LNCaP clone FGC (cell line): ENCODE measurements at places on chromosomes 5 and 9.

GRCh38 chr5:57817001-57817453 lies 334.4 kb upstream of the ACTBL2 start:
- no peak for DNase-seq

DNA sequence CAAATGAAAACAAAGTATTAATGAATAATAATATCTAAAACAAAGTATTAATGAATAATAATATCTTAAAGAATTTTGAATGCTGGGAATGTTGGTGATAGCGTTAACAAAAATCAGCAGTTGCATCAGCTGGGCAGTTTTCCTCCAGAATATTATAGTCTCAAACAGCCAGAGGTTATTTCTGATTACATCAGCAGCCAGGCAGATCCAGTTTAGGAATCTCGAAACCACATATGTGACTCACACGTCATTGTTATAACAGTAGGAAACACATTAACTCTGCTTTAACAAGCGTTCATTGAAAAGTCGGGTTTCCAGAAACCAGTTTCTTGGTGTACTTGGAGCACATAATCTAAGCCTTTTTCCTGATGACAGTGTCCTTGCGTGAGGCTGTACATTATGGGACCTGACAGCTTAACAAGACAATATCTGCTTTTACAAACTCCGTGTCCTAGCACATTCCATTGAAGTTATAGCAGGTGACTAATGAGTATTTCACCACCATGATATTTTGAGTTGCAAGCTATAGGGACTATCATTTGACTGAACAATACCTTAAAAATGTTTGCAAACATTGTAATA lies 559.5 kb upstream of the KLF4 start:
- no peak for DNase-seq

DNA sequence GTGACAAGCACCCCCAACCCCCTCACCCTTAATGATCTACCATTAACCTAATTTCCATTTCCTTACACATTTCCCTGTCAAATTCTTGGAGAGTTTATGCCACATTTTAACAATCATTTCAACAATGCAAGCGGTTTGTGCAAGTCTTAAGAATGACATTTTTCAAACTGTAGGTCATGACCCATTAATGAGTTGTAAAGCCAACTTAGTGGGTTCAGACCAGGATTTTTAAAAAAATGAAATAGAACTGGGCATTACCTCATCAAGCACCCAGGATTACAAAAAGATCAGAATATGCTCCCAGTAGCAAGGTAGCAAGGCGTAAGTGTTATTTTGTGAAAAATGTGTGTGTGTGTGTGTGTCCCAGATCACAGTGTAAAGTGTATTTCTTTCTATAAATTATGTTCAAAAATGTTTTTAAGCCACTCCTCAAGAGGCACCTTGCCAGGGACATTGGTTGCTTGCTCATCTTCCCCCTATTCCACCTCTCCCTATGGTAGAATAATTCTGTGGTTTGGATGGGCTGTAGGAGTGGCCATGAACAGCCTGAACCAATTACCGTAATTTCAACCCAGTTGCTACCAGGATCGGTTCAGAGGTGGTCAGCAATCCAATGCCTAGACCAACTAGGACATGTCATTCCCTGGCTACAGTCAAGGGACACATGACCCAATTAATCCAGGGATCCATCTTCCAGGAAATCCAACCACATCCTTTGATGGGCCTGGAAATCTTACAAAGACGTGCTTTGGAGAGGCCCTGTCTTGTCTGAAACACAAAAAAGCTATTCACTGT lies 14.4 kb upstream of the TGFBR1 start:
- DNase-seq = no peak

DNA sequence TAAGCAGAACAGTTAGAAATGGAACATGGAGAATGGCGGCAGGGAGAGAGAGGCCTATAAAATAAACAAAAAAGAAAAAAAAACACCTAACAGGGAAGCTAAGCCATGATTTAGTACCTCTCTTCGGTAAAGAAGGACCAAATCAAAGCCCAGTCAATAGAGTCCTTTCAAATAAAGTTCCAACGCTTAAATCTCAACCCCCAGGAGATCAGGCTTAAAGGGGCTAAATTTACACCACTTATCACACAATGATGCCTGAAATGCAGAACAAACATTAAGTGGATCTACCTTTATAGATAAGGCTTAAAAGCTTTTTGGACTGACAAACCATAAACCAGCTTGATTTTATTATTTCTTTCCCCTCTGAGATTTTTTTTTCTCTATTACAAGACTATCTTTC lies 66.3 kb downstream of the PRELID2 start:
- no peak for DNase-seq

DNA sequence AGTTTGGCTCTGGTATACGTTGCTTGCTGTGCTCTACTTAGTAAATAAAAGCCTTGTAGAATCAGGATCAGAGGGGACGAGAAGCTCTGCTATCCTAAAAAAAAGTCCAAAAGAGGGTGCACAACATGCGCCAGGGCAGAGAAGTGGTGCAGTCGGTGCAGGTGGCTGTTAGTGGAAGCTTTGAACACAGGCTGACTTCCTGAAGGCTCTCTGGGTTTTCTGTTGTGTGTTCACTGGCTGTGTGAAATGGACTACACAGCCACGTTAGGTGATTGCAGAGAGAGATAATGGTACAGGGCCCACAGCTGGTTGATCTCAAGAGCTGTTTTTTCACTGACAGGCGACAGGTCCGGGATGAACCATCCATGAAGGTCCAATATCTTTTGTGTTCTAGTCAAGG lies 167.4 kb downstream of the TMEM167A start:
- no peak for DNase-seq

DNA sequence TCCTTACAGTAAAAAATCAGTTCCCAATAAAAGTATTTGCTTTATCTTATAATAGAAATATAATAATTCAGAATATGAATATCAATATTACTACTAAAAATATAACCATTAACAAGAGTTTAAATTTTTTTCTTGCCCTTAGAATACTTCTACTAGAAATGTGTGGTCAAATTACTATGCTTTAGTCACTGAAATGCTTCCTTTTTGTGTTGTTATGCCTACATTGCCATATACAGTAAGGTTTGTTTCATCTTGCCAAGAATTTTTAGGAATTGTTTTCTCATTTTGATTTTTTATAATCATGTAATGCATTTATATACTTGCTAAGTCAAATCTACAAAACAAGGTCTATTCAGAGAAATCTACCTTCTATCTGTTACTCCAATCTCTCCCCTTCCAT lies 181.7 kb downstream of the CDK5RAP2 start:
- DNase-seq = no peak

- no peak for DNase-seq
Measured at GRCh38 chr9:69673311-69673640, 1.1 kb upstream of the APBA1 start.

DNA sequence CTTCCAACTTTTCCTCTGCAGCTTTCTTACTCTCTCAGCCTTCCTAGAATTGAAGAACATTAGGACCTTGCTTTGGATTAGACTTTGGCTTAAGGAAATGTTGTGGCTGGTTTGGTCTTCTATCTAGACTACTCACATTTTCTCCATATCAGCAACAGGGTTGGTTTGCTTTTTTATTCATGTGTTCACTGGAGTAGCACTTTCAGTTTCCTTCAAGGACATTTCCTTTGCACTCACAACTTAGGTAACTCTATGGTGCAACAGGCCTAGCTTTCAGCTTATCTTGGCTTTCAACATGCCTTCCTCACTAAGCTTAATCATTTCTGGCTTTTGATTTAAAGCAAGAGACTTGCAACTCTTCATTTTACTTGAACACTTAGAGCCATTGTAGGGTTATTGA lies 153.1 kb downstream of the CCDC192 start:
- no peak for DNase-seq

DNA sequence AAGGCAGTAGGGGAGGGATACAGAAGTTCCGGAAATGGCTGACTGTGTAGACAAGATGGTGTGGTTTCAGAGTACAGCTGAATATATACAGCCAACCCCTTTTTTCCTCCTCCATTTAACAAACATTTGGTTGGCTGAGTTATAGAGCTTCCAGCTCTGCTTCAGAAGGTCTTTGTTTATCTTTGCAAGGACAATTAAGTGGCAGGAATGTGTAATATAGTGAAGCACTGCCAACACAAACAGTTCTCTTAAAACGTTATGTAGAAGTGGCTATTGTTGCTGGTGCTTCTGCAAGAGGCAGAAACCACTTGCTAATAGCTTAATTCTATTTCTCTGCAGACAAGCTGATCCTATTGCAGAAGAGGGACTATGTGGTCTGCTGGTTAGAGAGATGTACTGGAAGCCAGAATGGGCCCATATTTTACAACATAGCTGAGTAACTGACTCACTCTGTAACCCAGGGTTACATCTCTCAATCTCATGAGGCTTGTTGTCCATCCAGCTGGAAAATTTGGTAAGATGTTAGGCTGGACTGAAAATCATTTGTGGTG lies 62.7 kb upstream of the OSMR start:
- peak; percentile 98 for DNase-seq

- no peak for DNase-seq
Measured at GRCh38 chr9:19641046-19641445, 147.8 kb downstream of the SLC24A2 start.

- no peak for DNase-seq
Measured at GRCh38 chr9:120901755-120902568, 24.6 kb downstream of the TRAF1 start.

GRCh38 chr5:141757402-141757801 lies 75.4 kb upstream of the ARAP3 start:
- DNase-seq = no peak

DNA sequence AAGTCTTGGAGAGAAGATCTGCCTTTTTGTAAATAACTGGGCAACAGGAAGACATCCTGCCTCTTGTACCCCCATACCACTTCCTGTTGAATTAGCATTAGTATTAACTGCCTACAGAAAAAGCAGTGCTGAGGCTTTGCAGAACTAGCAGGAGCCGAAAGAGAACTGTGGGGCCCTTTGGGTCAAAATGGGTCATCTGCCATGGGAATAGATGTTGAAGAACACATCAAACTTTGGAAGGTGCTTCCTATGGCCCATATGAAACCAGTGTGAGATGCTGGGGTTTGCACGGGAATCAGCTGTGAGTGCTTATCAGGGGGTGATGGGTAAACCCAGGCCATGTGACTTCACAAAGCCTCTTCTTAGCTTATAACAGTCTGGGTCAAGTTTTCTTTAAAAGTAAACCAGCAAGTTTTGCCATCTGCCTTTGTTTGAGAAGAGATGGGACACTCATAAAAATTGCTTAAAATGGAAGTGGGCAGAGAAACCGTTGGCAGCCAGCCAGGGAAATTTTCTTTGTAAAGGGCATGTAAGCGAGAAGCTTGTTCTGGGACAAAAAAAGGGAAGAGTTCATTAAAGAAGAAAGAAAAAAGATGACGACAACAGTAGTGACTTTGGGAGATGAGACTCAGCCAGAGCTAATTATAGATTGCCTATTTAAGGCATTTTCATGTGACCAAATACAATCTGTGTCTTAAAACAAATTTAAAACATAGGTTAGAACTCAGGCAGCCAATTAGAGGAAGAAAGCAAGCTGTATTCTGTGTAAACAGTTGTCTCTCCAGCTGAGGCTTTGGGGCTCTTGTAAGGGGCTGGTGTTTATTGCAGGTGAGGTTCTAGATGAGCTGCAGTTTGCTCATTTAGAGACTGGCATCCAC lies 4.4 kb downstream of the SLC25A25 start:
- DNase-seq = peak; percentile 97

- no peak for DNase-seq
Measured at GRCh38 chr5:156528673-156529072, 201.7 kb downstream of the SGCD start.

DNA sequence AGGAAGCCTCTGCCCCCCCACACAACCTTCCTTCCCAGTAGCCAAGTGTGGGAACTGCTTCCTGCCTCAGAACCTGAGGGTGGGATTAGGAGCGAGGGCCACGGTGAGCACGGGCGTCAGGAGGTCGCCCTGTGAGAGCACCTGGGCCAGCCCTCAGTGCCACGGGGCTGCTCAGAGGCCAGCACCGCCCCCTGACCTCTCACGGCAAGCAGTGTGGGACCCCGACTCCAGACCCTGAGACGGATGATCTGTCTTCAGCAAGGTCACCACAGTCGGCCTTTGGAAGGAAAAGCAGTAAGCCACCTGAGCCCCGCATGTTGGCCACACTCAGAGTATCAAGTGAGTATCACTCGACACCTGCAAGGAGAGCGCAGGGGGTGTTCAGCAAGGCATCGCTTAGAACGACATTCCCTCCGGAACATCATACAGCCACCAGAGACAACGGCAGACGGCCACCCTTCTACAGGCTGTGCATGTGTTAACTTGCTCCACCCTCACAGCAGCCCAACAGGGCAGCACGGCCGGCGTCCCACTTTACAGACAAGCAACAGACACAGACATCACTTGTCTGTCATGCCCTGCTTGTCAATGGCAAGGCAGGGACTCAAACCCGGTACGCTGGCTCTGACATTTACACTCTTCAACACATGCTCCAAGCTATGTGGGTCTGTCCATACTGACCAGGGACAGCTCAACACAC lies 50.2 kb downstream of the IPPK start:
- DNase-seq = no peak

DNA sequence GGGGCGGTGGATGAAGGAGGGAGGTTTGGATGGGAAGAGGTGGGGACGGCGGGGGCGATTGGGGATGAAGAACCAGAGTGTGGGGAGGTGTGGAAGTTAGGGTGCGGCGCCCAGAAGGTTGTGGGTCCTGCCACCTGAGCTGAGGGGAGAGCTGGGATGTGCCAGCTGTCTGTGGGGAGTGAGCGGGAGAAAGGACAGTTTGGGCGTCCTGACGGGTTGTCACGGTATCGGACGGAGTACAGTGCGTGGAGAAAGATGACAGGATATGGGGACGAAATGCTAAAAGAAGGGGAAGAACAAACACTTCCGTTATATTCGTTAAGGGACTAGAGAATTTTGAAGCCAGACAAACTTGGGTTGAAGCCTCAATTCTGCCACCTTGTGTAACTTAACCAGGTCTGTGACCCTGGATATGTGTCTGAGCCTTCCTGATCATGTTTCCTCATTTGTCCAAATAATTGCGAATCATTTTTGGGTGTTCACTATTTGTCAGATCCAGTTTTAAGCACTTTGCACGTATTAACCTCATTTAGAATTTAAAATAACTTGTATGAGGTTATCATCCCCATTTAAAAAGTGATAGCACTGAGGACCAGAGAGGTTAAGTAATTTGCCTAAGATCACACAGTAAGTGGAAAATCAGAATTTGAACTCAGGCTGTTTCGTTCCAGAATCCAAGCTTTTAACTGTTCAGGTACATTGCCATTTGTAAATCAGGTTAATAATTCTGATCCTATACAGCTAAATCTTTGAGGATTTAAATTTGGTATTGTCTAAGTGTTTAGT lies 689 bp downstream of the CNTRL start:
- no peak for DNase-seq

GRCh38 chr9:120970244-120970643 lies 43.6 kb upstream of the TRAF1 start:
- no peak for DNase-seq

DNA sequence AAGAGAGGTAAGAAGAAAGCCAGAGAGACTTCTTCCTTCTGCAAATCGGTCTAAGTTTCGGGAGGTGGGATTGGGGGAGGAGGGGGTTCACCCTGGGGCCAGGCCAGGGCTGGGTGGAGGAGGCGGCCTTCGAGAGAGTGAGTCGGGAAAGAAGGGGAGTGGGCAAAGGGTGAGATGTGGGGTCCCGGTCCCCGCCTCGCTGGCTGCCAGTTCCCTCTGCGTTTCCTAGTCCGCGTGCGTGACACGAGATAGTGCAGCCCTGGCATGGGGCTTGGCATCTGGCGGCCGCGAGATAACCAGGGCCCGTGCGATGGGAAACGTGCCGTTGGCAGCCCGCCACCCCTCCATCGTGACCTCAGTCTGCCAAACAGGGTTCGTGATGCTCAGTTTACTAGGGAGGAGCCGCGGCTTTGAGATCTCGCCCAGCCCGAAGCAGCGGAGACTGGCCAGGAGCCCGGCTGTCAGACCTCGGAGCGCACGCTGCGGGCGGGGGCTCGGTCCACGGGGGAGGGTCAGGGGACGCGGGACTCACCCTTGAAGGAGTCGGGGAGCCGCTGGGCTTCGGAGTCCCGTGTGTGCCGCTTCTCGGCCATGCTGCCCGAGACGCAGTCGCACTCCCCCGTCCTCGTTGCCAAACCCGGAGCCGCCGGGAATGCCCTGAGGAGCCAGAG lies at the start of gene STOM:
Gene STOM (minus strand): TSS at position 656 of the 671 bp plus-strand sequence. CDS start 63 bp downstream, at position 593.
- DNase-seq = no peak
